Dermis lymphatic vessel endothelial cell (primary cell): ENCODE measurements at places on chromosomes 12 and 14. TPM values are rescaled to one million over a fixed set of nuclear protein-coding genes. Genes with fewer than 3 reads are reported as not detected.

The WNT1 gene
- not detected in 2 replicates for total RNA-seq

The ZDHHC22 gene
- under 0.01 TPM in 1 of 2 replicates, not detected in the other for total RNA-seq

The TSHR gene
- not detected in 2 replicates for total RNA-seq

The SLC24A4 gene
- total RNA-seq: 0.09 and 0.11 TPM in 2 replicates

The MANSC4 gene
- total RNA-seq: not detected in 2 replicates

The TIMM9 gene
- total RNA-seq: 15.2 and 20.6 TPM in 2 replicates

The ANKRD33 gene
- total RNA-seq: 0.09 and 0.11 TPM in 2 replicates

The FAM90A1 gene
- under 0.01 TPM in 1 of 2 replicates, not detected in the other for total RNA-seq

The TMBIM6 gene
- total RNA-seq: 323 and 392 TPM in 2 replicates

The TAS2R50 gene
- total RNA-seq: 1.6 and 2.4 TPM in 2 replicates

The DHRS2 gene
- 2.9 and 4.1 TPM in 2 replicates for total RNA-seq

The RTRAF gene
- total RNA-seq: 247 and 272 TPM in 2 replicates

The ADAM20 gene
- 0.22 and 0.52 TPM in 2 replicates for total RNA-seq

The MRPL51 gene
- 107 and 124 TPM in 2 replicates for total RNA-seq

The CLEC1A gene
- total RNA-seq: 14.4 and 15.8 TPM in 2 replicates

The BCL11B gene
- total RNA-seq: under 0.01 TPM in 2 replicates

The ATF7IP gene
- 15.7 and 21.5 TPM in 2 replicates for total RNA-seq

The REP15 gene
- total RNA-seq: 9.9 and 15.4 TPM in 2 replicates

The BDKRB2 gene
- under 0.01 TPM in 2 replicates for total RNA-seq

The PARPBP gene
- total RNA-seq: 4.4 and 5.6 TPM in 2 replicates

The CCDC197 gene
- total RNA-seq: not detected in 2 replicates

The STXBP6 gene
- total RNA-seq: 17.8 and 71.6 TPM in 2 replicates

The SERPINA10 gene
- total RNA-seq: not detected in 2 replicates

The TAS2R10 gene
- total RNA-seq: 0.43 and 0.77 TPM in 2 replicates

The ADCY4 gene
- 51.0 and 57.6 TPM in 2 replicates for total RNA-seq

The FKBP3 gene
- 17.8 and 23.0 TPM in 2 replicates for total RNA-seq

The RNASE7 gene
- total RNA-seq: not detected in 2 replicates

The EPS8 gene
- total RNA-seq: 10.0 and 14.7 TPM in 2 replicates

The KRT83 gene
- not detected in 2 replicates for total RNA-seq

The TTLL5 gene
- 12.2 and 24.2 TPM in 2 replicates for total RNA-seq

The NGB gene
- not detected in 2 replicates for total RNA-seq

The EPYC gene
- not detected in 2 replicates for total RNA-seq
